ENCODE measurements at places on chromosomes 7 and 10.

DNA sequence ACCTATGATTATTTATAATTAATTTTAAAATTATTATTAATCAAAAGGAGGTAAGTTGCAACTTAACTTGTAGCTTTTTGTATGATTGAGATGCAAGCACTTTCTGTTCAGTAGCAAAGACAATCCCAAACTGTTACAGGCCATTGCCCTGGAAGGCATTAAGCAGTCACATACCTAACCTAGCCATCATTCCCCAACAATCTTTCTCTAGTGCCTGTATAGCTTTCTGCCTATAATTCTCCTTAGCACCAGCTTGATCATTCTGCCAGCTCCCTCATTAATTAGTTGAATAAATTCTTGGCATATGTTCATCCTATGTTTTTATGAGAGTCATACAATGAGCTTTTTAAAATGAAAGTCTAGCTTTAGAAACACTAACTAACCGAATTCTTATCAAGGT is 178.9 kb upstream of the TMEM106B start:
- DNase-seq, result no peak

DNA sequence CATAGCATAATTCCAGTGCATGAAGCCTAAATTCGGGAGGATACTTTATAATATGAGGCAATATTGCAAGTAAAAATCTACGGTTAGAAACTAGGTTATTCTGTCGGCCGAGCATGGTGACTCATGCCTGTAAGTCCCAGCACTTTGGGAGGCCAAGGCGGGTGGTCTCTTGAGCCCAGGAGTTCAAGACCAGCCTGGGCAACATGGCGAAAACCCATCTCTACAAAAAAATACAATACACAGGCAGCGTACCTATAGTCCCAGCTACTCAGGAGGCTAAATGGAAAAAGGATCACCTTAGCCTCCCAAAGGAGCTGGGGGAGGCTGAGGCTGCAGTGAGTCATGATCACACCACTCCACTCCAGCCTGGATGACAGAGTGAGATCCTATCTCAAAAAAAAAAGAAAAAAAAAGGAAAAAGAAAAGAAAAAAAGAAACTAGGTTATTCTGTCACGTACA is 14.2 kb downstream of the SKAP2 start:
- no peak for DNase-seq

DNA sequence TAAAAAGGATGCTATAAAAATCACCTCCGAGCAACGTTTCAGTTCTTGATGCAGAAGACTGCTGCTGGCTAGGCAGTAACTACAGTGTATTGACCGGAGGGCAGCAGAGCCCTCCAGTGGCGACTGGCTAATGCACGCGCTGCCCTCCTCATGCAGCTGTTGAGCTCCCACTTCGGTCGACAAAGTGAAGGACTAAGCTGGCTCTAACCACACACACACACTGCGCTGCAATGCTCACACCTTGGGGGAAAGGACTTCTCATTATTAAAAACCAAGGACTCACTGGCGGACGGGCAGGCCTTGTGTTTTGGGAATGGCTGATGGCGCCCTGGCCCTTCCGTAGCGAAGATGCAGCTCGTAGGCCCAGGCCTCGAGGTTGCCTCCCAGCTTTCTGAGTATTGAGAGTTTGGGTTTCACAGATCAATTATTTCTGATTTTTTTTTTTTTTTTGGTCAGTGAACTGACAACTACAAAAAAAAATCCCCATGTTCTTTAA is 120.9 kb upstream of the DIP2C start:
- DNase-seq, result no peak

DNA sequence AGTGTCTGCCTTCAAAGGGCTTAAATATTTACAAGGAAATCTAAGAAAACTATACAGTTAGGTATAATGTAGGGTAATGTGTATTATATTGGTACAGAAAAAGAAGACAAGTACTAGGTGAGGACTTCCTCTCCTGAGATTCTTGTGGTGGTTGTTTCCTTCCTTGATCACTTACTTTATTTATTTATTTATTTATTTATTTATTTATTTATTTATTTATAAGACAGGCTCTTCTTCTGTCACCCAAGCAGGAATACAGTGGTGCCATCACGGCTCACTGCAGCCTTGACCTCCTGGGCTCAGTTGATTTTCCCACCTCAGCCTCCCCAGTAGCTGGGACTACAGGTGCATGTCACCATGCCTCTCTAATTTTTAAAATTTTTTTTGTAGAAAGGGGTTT is 18.2 kb upstream of the DNAH11 start:
- no peak for DNase-seq

DNA sequence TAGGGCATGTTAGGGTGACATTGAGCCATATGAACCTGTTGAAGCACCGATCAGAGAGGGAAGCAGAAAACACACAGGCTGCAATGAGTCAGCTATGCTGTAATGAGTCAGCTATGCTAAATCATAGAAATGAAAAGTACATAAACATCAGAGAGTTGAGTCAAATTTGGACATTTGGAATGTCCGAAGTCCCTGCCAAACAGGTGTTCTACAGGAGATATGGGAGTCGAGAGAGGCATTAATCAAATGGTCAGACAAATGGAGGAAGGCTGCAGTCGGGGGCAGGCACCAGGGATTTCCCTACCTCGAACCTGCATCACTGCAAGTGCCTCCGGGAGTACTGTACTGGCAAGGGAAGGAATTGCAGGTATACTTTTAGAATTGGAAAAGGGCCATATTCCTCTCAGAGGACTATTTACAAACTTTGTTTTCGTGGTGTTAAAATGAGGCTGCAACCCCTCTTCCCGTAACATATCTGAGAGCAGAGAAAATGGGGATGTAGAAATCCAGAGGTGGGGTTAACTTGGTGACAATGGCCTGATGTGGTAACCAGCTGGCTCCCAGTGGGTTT is 8.8 kb upstream of the ZC3HAV1 start:
- peak; percentile 55 for DNase-seq

DNA sequence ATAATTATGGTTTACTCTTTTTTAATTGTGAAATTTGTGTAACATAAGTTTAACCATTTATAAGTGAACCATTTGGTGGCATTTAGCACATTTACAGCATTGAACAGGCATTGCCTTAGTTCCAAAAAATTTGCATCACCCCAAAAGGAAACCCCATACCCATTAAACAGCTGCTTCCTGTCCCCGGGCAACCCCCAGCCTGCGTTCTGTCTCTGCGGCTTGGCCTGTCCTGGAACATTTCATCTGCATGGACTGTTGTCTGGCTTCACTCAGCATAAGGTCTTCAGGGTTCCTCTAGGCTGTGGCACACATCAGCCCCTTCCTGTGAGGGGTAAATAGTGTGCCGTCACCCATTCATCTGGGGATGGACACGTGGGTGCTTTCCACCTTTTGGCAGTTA is 6.9 kb downstream of the RET start:
- DNase-seq, result no peak

DNA sequence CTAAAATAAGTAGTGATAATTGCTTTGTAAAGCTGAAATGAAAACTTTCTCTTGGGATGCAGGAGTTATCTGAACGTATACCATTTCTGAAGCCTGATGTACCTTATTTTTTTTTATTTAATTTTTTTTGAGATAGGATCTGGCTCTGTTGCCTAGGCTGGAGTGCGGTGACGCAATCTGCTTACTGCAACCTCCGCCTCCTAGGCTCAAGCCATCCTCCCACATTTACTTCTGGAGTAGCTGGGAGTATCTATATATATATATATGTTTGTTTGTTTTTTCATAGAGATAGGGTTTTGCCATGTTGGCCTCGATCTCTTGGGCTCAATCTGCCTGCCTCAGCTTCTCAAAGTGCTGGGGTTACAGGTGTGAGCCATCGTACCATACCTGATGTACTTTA is 2.4 kb downstream of the PMPCB start:
- no peak for DNase-seq

DNA sequence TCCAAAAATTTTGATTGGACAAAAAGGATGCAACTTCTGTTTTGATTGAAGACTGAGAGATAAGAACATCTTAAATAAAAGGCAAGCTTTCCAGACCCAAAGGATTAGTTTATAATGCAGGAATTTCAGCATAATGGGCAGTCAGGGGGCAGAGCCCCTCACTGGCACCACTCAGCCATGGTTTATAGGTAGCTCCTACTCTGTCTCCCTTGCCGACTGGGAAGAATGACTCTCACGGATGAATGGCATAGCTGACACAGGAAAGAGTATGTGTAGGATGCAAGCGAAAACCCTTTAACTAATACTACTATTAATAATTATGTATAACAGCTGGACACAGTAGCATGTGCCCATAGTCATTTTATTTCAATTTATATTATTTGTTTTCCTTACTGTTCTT is 53.3 kb downstream of the GALNT11 start:
- DNase-seq, result no peak

GRCh38 chr10:118986815-118987790 is 42.4 kb upstream of the NANOS1 start:
- DNase-seq, result no peak

- DNase-seq, result no peak
Measured at GRCh38 chr10:77296534-77297392, 340.8 kb downstream of the KCNMA1 start.

DNA sequence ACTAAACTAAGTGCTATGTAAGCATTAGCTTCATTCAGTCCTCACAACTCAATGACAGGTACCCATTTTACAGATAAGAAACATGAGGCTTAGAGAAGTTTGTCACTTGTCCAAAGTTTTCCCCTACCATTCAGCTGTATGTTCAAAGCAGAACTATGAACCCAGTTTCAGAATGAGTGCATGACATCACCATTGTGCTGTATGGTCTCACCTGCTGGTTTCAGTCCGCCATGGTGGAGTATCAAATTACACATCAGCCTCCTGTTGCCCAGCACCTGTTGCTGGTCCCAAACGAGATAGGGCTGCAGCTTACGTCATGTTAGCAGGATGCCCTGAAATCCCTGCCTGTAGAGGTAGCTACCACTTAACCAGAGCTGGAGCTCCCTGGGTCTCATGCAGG is 95.0 kb downstream of the DYNC1I1 start:
- DNase-seq, result peak; percentile 44

DNA sequence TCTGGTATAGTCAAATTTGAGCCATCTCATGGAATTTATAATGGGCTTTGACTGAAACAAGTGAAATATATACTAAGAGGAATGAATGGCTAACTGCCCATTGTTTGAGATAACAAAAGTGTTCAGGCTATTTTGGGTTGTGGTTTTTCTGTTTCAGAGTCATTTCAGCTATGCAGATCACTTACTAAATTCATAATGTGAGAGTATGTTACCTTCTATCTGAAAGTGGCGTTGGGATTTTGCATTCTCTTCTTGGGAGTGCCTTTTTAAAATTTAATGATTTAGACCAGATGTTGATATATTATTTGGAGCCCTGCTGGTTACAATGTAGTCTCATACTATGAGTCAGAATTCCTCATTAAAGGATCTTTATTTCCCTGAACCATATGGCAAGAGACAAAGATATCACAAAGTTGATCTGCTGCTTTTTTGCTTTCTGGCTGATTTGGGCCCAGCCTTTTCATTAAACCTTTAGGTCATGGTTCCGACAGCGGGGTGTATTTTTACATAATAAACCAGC is 10.4 kb downstream of the VCL start:
- peak; percentile 60 for DNase-seq

DNA sequence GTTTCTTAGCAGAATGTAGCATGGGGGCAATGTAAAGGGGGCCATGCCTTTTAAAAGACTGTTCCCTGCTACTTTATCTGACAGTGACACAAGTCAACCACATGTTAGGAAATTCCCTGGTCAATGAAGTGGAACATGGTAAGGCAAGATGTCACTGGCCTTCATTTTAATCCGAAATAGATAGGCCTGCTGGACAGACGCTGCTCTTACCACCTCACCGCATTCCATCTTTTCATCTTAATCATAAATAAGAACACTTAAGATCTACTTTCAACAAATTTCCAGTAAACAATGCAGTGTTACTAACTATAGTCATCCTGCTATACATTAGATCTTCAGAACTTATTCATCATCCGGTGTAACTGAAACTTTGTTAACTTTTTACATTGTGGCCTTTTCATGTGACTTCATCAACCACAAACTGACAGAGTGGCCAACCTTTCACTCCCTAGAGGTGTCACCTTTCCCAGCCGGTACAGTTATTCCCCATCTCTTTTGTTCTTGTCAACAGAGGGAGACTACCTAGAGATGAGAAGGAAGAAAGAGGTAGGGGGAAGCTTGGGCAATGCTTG is 15.6 kb downstream of the ASB4 start:
- peak; percentile 17 for DNase-seq

- DNase-seq, result no peak
Measured at GRCh38 chr7:11480143-11480542, 351.9 kb downstream of the THSD7A start.

- DNase-seq, result no peak
Measured at GRCh38 chr7:135685306-135686084, 23.2 kb downstream of the STMP1 start.

DNA sequence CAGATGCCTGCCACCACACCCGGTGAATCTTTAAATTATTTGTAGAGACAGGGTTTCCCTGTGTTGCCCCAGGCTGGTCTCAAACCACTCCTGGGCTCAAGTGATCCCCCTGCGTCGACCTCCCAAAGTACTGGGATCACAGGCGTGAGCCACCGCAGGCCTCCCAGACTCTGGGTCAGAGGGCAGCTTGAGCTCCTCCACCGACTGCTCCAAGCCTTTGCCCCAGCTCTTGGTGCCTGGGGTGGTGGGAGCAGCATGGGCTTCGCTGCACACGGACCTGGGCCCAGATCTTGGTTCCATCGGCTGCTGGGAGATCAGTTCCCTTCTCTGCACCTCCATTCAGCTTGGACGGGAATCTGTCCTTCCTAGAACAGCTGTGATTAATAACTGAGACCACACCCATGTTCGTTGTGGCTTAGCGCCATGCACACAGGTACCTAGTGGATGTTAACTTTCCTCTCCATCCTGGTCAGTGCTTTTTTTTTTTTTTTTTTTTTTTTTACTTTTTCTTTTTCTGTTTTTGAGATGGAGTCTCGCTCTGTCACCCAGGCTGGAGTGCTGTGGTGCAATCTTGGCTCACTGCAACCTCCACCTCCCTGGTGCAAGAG is 125.3 kb downstream of the CUX1 start:
- DNase-seq, result no peak
